Stimulated activated CD4-positive, alpha-beta T cell treated with anti-CD3 and anti-CD28 coated beads, Interleukin-15, amount 100 ng/mL, for 1 hour (primary cell): ENCODE measurements at places on chromosomes 1 and 21.

- DNase-seq, result no peak
Observed at GRCh38 chr1:225813214-225813964, 3.5 kb downstream of the EPHX1 start.

GRCh38 chr1:157193702-157194391, 55.7 kb upstream of the ETV3 start:
- peak; percentile 40 for DNase-seq

DNA sequence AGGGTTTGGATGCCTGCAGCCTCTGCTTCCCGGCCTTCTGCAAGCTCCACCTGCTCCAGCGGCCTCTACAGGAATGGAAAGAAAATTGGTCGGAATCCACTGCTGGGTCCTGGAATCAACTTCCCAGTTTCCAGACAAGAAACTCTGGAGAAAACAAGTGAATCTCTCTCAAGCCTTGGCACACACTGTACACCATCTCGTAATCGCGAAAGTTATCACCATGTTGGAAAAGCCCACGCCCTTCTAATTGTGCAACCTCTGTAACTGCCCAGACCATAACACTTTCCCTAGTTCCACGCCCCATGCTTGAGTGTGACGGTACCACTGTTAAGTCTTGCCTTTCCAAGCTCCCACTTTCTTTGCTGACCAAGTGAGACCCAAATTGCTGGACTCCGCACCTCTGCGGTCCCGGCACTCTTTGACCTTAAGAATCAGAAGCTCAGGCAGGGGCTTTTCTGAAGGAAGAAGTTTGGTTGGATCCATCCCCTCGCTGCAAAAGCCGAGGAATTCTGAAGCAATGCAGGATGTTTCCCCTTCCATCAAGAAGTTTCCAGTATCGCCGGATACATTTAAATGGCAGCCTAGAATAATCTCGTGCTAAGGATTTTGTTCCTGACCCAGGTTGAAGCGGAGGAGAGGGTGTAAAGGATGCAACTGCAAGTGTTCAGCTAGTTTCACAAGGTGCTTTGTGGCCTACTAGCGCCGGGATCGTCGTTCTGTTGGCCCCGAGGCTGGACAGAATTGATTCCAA, 6.2 kb downstream of the NR5A2 start:
- DNase-seq, result no peak

DNA sequence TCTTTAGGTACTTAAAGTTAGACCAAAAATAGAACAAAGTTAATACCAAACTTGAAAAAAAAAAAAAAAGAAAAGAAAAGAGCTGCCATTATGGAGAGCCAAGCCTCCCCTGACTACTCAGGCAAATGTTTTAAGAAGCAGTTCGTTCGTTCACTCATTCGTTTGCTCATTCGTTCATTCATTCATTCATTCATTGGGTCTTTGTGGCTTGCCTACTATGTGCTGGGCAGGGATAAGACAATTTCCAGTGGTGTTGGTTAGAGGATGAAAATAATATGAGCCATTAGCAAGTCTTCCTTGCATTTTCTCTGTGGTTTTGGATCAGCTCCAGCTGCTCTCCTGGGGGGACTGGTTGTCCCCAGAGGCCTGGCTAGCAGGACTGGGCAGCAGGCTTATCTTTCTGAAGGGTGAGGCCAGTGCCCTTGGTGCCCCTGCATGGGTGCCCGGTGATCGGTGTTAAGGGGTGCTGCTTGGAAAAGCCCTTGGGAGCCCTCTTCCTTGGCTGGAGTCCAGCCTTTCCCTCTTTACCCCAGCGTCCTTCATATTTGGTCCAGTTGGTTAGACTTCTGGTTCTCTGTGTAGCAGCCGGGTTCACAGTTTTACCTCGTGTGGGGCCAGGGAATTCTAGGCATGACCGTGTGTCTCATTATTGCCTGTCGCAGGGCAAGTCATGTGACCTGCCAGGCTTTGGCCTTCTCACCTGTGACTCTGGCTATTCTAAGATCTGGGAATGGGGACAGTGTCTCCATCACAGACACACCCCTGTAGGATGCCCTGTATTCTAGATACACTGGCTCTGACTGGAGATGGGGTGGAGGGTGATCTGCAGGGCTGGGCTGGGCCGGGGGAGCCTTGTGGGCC, 32.8 kb downstream of the LHX4 start:
- DNase-seq, result no peak

DNA sequence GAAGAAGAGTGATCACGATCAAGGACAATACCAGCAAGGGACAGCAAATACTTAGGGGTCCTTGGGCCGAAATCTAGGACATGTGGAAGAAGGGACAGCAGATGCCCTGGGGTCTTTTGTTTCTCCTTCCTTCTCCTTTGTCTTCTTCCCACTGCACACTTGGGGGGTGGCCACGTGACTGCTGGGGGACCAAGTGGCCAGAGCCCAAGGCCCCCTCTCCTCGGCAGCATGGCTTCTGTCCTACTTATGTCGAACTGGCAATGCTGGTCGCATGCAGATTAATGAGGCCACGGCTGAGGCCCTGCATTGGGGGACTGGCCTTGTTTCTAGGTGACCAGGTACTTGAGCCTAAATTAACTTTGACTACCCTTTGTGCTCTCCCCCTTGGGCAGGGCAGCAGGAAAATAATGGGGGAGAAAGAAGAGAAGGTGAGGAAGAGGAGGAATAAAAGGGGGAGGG, 83.0 kb downstream of the GRIK3 start:
- DNase-seq, result no peak

GRCh38 chr1:62732331-62732730, 44.1 kb upstream of the DOCK7 start:
- DNase-seq, result no peak

GRCh38 chr1:186618401-186619170, 61.6 kb downstream of the PTGS2 start:
- DNase-seq, result no peak

GRCh38 chr1:154178911-154179811, 12.7 kb downstream of the TPM3 start:
- no peak for DNase-seq

- no peak for DNase-seq
Observed at GRCh38 chr1:244097523-244098405, 46.7 kb downstream of the ZBTB18 start.

GRCh38 chr1:94741510-94741909, 78.6 kb upstream of the SLC44A3 start:
- DNase-seq, result no peak

DNA sequence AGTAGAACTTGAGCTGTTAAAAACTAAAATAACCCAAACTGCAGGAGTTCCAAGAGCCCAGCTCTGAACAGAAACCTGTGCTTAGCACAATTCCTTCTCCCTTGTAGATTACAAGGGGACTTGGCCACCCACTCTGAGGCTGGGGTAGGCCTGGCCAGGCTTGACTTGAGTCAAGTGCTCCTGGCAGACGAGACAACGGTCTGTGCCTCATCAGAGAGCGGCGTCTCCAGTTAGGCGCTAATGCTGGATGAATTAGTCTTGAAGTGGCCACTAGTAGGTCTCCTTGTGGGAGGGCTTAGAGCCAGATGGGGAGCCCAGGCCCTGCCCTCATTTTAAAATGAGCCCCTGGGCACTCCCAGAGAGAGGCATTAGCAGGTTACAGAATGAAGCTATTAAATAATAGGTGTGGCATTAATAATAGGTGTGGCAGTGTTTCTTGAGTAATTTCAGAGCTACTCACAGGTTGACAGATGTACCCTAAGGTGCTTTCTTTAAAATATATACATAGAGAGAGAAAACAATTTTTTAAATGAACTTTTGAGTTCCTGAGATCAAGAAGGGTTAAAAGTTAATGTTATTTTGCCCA, 1.1 kb downstream of the EEIG2 start:
- DNase-seq, result no peak

- DNase-seq, result no peak
Observed at GRCh38 chr1:83499998-83500397, 498.9 kb downstream of the TTLL7 start.

GRCh38 chr1:211634461-211634860, 41.0 kb downstream of the NEK2 start:
- DNase-seq, result no peak

DNA sequence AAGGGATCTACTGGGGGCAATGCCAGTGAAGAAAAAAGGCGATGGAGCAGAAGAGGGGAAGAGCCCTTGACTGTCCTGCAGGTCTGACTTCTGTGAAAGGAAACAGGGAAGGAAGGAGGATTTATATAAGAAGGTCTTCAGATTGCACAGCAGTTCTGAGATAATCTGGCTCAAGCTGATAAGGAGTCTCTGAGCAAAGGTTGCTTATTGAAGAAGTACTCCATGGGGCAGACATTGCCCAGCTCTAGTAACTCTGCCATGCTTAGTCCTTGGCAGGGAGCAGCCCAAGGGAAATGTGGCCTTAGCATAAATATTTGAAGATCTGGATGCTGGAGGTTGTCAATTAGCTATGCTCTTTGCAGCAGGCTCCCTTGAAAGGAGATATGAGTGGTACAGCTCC, 15.9 kb upstream of the TTF2 start:
- no peak for DNase-seq

- no peak for DNase-seq
Observed at GRCh38 chr1:156781585-156782186, 14.4 kb downstream of the PRCC start.

DNA sequence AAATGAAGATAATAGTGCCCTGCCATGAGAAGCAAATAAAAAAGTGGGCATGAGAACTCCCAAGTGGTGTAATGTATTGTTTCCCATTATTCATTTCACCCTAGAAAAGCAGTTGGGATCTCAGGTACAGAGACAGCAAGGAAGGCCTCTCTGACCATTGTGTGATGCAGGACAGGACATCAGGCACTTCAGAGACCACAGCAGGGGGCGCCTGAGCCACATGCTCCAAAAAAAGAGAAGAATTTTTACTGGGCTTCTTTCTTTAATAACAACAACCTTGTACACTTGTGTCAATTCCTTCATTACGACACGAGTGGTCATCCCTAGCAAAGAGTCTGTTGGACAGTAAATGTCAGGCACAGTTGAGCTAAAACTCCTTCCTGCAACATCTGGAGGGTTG, 533.3 kb downstream of the OMA1 start:
- DNase-seq, result no peak

DNA sequence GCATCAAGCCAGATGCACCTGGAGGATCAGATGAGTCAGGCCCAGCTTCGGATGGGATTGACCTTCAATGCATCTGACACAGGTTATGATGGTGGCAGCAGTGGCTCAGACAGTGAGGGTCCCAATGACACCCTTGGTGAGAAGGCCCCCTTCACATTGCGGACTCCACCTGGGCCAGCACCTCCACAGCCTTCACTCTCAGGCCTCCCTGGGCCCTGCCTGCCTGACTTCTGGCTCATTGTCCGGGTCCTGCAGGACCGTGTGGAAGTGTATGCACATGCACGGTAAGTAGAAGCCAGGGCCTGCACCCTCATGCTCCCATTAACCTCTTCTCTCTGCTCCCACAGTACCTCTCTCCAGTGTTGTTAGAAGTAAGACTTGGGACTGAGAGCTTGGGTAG, 20.8 kb downstream of the HYI start:
- no peak for DNase-seq

GRCh38 chr1:52368383-52369172, 2.6 kb upstream of the CC2D1B start:
- no peak for DNase-seq

DNA sequence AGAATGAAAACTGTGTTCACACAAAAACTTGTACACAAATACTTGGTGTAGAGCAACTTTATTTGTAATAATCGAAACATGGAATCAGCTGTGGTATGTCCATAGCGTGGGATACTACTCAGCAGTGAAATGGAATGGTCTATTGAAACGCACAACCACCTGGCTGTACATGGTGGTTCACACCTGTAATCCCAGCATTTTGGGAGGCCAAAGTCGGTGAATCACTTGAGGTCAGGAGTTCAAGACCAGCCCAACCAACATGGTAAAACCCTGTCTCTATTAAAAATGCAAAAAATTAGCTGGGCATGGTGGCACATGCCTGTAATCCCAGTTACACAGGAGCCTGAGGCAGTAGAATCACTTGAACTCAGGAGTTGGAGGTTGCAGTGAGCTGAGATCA, 356.8 kb downstream of the RYR2 start:
- DNase-seq, result no peak

- DNase-seq, result peak; percentile 14
Observed at GRCh38 chr21:17454315-17455027, 58.4 kb upstream of the CXADR start.

DNA sequence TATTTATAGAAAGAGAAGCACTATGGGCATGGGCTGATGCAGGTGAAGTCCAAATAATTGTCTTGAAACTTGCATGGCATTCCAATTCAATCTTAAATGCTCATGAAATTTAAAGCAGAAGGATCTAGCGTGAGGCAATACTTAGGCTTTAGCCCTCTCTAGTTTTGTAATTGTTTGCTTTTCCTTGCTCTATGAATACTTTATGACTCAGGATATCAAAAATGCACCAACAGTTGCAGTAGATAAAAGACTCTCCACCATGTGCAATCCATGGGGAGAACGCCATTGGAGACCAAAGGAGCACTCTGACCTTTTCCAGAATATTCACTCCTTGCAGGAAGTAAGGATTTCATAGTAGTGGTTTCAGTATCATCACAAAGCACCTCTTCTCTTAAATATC, 436.4 kb downstream of the LRRIQ3 start:
- DNase-seq, result no peak

DNA sequence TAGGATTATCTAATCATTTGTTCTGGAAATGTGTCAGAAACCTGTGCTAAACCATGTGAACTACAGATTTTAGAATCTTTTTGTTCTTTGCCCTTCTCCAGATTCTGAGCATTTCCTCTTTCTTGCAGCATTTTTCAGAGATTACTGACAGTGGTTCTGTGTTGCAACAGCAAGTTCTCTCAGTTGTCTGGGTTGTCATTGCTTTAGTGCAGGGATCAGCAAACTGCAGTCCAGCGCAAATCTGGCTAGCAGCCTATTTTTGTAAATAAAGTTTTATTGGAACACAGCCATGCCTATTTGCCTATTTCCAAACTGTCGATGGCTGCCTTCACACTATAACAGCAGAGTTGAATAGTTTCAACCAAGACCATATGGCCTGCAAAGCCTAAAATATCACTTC, 66.3 kb upstream of the LRRC8D start:
- DNase-seq, result no peak

DNA sequence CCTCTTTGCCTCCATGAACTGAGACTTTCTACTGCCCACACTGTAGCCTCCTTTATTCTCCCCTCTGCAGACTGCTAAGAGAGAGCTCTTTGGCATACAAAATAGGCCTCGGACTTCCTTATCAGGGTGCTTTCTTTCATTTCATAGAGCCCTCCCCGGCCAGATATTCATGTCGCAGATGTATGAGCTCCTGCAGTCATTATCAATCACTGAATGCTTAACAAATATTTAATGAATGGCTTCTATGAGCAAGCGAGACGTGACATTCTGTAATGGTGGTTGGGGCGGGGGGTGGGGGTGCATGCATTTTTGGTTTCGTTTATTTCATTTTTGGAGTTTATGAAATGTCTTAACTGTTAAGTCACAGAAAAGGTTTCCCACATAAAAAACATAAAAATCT, 344.8 kb upstream of the KAZN start:
- no peak for DNase-seq

- no peak for DNase-seq
Observed at GRCh38 chr1:204439621-204440375, 28.2 kb upstream of the PPP1R15B start.

DNA sequence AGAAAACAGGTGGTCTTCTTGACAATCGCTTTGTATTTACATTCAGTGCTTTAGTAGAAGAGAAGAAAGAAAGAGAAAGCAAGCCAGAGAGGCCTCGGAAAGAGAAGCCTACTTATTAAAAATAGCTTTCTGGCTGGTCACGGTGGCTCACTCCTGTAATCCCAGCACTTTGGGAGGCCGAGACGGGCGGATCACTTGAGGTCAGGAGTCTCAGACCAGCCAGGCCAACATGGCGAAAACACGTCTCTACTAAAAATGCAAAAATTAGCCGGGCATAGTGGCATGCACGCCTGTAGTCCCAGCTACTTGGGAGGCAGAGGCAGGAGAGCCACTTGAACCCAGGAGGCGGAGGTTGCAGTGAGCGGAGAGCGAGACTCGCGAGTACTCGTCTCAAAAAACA, 1.8 kb upstream of the SLC19A2 start:
- no peak for DNase-seq
